ENCODE measurements at places on chromosomes 1 and 21.

DNA sequence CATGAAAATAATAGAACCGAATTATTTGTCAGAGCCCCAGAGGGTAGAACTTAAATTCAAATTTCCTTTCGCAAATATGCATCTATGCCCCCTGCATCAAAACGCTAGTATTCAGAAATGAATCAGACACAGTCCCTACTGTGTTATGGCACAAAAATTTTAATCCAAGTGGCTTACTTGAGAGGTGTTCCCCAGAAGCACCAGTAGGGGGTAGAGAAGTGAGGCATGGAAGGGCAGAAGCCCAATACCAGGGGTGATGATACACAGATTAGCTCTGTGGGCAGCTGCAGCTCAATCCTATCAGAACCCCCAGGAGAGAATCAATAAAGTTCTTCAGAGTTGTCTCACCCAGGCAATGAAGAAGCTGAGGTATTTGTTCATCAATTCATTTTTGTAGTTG lies 342.2 kb downstream of the OMA1 start:
- DNase-seq, result no peak

DNA sequence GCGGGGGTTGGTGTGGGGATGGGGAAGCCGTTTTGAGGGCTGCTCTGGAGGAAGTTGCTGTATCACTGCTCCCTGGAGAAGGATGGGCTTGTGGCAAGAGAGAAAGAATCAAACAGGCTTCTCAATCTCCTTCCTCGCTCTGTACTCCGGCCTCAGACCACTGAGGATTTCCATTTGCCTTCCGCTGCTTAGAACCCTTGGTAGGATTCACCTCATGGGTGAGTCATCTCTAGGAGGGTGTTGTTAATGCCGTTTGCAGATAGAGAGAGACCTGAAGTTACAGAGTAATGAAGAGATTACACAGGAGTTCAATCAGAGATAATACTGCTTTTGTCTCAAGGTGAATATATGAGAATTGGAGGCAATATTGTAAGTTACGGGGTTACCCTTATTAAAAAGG lies 15.3 kb downstream of the SLC35F3 start:
- no peak for DNase-seq

DNA sequence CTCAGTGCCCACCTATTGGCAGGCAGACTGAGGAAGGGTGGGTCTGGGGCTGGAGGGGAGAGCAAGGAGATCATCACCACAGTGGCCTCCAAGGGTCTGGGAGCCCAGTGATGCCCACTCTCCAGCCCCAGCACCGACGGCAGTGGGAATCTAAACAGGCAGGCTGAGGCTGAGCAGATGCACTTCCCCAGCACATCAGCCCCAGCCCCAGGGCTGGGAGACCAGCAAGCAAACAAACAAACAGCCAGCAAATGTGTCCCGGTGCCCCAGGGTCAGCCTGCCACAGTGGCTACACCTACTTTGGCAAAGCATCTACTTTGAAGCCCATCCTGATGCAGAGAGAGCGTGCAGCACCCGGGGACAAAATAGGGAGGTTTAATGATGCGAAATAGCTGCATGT lies 216.3 kb upstream of the ZC3H12A start:
- no peak for DNase-seq

DNA sequence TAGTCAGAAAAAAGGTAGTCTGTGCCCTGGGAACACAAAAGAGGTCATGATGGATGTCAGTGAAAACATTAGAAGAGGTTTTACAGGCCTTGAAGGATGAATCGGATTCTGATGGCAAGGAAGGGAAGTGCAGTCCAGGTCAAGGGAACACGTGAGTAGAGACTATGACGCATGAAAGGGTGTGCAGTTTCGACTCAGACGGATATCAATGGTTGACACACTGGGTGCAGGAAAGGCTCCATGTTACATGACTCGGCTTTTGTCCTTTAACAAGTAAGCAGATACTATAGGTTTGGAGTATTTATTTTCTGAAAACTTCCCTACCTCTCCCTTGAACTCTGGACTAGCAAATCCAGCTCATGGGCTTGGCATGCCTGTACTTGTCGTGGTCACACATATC lies 55.3 kb downstream of the SEC16B start:
- no peak for DNase-seq

GRCh38 chr21:44291936-44292811 lies 6.5 kb downstream of the AIRE start:
- DNase-seq, result no peak

GRCh38 chr1:170284512-170284911 lies 138.8 kb downstream of the NTMT2 start:
- no peak for DNase-seq
